ENCODE measurements at places on chromosomes 7 and 10.

- no peak for DNase-seq
These were observed 171.6 kb downstream of the GALNT17 start for GRCh38 chr7:71303566-71303965.

DNA sequence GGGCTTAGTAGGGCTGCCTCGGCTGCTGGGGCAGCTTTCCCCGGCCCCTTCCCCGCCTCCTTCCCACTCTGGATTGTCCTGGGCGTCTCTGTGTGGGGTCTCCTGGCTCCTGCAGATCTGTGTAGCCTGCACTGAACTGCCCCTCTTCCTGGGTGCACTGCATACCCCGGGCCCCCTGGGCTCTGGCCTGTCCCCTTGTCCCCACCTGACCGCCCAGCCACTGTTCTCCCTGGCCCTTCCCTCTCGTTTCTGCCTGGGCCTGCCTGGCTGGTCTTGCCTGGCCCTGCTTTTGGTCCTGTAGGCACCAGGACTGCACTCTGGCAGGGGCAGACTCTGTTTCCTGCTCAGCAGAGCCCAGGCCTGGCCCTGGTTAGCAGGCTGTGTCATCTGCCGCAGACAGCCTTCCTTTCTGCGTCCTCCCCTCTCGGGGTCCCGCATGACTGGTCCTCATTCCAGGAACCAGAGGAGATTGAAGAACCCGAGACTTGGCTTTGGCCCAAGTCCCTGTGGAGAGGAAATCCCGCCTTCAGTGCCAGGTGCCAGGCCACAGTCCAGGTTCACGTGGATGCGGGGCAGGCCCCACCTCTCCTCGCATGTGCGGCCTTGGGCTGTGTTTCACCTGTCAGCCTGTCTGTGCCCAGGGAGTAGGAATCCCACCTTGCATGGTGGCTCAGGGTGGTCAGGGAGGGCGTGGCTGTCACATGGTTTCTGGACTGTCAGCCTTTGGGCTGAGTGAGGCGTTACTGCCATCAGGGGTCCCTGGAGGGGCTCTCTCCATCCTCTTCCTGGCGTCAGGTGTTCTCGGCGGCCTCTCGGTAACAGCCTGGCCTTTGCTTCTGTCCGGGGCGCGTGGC lies 9.2 kb downstream of the INPP5A start:
- DNase-seq, result no peak

GRCh38 chr10:79886345-79886744 lies 59.8 kb downstream of the NUTM2E start:
- DNase-seq, result no peak

- DNase-seq, result peak; percentile 62
These were observed 32.2 kb downstream of the DNAJB12 start for GRCh38 chr10:72322280-72323058.

DNA sequence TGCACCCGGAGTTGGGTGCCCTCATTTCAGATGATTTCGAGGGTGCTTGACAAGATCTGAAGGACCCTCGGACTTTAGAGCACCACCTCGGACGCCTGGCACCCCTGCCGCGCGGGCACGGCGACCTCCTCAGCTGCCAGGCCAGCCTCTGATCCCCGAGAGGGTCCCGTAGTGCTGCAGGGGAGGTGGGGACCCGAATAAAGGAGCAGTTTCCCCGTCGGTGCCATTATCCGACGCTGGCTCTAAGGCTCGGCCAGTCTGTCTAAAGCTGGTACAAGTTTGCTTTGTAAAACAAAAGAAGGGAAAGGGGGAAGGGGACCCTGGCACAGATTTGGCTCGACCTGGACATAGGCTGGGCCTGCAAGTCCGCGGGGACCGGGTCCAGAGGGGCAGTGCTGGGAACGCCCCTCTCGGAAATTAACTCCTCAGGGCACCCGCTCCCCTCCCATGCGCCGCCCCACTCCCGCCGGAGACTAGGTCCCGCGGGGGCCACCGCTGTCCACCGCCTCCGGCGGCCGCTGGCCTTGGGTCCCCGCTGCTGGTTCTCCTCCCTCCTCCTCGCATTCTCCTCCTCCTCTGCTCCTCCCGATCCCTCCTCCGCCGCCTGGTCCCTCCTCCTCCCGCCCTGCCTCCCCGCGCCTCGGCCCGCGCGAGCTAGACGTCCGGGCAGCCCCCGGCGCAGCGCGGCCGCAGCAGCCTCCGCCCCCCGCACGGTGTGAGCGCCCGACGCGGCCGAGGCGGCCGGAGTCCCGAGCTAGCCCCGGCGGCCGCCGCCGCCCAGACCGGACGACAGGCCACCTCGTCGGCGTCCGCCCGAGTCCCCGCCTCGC lies at the start of gene EGFR:
EGFR (plus strand) TSS at position 657 of the 830 bp plus-strand sequence. CDS start 261 bp downstream, outside the sequence.
- no peak for DNase-seq

DNA sequence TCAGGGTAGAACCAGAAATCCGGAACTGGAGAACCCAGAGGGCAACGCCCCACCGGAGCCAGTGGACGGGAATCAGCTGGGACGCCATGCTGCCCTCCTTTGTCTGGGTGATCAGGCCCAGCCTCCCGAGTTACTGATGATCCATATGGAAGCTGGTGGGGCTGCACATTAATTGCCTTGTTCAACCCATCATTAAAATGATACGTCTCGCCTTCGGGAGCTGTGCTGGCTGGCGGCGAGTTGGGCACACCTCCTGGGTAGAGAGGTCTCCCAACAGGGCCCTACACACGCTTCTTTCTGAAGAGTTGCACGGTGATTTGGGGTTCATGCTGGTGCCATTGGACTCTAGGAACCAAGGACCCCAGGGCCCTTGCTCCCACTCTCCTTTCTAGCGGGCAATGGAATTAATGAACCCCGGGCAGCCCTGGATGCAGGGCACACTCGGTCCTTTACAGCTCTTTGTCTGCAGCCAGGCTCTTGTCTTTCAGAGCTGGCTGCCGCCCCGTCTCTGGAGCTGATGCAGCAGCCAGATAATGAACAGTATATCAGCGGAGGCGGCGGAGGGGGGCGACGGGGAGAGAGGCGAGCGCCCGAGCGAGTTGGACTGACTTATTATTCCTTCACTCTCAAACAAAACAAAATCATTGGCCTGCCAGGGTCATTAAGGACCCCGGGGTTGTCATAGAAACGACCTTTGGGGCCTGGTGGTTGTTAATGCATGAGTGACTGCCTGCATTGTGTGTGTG lies 412.2 kb upstream of the ZMIZ1 start:
- DNase-seq, result no peak

DNA sequence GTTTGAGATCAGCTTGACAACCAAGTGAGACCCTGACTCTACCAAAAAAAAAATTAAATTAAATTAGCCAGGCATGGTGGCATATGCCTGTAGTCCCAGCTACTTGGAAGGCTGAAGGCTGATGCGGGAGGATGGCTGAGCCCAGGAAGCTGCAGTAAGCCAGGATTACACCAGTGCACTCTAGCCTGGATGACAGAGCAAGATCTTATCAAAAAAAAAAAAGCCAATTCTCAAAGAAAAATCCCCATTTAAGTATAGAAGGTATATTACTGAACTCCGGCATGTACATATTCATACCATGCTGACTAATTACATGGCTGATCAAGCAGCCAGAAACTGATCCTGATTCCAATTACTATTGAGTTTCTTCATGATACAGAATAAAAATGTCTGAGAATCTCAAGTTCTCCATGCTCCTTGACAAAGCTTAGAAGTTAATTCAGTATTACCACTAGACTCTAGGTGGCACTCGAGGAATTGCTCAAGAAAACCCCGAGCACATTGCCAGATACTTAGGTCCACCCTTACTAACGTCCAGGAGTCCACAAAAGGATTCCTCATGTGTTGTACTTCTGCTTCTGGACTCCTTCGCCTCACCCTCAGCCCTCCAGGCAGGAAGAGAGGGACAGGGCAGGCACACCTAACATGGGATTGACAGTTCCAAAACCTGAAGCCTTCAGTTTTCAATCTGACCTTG lies 148.9 kb downstream of the PARD3 start:
- DNase-seq, result no peak

- no peak for DNase-seq
These were observed 107.7 kb upstream of the FAM20C start for GRCh38 chr7:84633-85020.

DNA sequence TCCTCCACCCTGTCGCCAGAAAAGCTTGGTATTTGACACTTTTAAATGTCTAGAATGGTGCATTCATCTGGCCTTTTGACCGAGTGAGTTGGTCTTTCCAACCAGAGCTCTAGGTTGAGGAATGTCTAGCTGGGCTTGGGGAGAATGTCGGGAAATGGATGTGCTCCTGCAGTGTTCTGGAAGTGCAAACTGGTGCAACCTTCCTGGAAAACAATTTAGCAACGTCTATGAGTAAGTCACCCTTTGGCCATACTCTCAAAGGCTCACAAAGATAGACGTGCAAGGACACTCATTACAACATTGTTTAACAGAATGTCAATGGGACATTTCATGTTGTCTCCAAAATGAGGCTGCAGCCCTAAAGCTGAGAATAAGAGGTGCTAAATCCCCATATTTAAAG lies 12.2 kb upstream of the NMT2 start:
- DNase-seq, result no peak

- no peak for DNase-seq
These were observed 53.8 kb downstream of the KCTD7 start for GRCh38 chr7:66682350-66683093.

DNA sequence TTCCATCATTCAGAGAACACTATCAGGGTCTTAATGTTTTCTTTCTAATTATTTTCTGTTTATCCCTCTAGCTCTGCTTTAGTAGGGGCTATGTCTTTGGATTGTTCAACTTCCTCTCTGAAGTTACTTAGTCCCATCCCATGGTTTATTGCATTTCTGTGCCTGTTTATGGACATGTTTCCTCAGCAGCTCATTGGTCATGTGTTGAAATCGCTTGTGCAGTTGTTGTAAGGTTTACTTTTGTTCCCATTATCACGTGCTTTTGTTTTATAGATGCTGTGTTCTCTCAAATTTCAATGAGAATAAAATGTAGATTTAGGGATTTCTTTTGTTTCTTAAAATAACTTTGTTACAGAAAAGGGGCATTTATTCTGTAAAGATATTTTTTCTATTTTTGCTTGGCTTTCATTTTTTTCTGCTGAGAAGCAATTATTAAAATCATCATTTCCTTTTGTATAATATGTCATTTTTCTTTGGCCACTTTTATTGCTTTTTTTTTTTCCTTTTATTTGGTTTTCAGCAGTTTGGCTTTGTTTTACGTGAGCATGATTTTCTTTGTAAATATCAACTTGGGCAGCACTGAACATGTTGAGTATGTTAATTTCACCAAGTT lies 110.9 kb downstream of the CCDC7 start:
- no peak for DNase-seq

GRCh38 chr7:55532150-55532917 lies 40.0 kb downstream of the VOPP1 start:
- DNase-seq, result no peak

- no peak for DNase-seq
These were observed 30.0 kb downstream of the GTF2IRD1 start for GRCh38 chr7:74483402-74484336.

- DNase-seq, result no peak
These were observed 72.6 kb downstream of the JAZF1 start for GRCh38 chr7:28107960-28108359.

DNA sequence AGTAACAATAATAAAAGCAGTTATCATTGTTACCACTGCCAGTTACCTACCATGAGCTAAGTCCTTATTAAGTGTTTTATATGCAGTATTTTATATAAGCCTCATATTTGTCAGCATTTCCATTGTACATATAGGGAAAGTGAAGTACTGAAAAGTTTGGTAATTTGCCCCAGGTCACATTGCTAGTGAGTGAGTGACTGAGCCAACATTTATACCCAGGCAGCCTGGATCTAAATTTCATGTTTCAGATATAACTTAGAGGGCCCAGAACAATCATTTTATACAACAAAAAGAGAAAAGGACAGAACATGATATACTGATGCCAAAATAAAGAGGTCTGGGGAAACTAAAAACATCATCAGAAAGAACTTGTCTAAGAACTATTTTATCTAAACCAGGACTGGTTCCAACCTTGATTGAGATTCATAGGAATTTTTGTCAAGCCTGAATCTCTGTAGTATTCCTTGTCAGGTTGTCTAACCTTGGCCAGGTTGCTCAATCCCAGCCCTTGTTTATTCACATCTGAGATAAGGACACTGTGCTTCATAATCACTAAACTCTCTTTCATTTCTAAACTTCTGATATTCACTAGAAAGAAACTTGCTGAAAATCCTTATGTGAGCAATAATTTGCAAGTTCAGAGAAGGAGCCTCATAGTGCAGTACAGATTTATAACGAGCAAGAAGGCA lies 308.2 kb downstream of the IPMK start:
- DNase-seq, result no peak

- peak; percentile 41 for DNase-seq
These were observed 83.8 kb downstream of the BMS1 start for GRCh38 chr10:42866115-42866995.

DNA sequence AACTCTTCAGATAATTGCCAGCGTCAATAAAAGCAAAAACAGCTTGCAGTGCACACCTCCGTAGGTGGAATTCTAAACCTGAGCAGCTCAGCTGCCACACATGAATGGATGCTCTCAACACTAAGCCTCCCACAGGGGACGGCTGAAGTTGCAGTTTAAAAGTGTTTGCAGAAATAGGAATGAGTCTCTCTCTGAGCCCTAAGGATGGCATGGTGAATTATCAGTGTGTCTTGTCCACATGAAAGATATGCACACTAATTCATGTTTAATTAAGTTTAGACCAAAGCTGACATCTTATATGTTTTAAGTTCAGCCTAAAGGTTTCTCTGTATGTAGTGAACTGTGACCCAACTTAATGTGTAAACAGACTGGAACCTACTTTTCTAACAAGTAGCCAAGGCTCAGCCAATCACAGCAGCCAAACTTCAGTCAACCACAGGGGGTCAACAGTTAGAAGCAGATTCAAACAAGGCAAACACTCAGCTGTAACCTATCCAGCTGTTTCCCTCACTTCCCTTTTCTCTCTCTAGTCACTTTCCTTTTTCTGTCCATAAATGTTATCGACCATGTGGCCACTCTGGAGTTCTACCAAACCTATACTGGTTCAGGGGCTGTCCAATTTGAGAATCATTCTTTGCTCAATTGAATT lies 38.1 kb downstream of the CTTNBP2 start:
- DNase-seq, result no peak

- DNase-seq, result no peak
These were observed 396.8 kb downstream of the KCNMA1 start for GRCh38 chr10:77240706-77241349.

DNA sequence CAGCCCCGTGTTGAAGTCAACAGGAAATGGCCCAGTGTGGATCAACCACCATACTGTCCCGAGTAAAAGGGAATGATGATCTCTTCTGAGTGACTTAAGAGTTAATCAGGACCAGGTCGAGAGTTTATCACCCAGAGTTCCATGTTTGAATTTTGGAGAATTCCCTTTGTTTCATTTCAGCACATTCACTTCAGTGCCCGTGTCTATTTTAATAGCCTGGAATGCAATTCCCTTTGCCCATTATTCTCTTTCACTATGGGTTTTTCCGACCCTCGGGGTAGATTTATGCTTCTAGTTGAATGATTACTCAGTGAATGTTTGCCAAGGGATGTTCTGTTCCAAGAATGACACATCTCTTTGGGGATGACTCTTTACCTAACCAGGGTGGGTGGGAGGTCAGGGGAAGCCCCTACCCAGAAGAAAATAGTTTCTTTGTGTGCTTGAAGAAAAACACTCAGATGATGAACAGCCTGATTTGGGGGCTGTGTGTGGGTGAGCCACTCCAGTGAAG lies 594.9 kb downstream of the INHBA start:
- no peak for DNase-seq

Measured in CD4-positive, alpha-beta T cell treated with Interleukin-4 for 1 hour (primary cell).